ENCODE measurements at places on chromosomes 5 and 9. TPM values are rescaled to one million over a fixed set of nuclear protein-coding genes. Genes with fewer than 3 reads are reported as not detected.
A peak's percentile ranks its signal among the peaks of the same experiment; 100 is the strongest.

DNA sequence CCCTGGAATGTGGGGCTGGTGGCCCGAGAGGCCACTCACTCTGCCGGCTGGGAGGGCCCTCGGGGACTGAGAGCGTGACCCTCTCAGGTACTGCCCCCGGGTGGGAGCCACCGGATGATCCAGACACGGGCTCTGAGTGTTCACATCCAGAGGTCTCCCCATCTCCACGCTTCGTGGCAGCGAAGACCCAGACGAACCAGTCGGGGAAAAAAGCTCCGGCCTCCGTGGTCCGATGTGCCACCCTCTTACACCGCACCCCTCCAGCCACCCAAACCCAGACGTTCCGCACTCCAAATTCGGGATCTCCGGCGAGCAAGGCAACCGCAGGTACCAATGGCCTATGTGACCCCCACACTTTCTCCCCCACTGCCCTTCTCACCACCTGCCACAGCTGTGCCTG lies 49.5 kb downstream of the AMBP start:
- H3K27me3 ChIP-seq = no peaks in the 10 kb centered on the region
- DNase-seq = peak; percentile 5
- H3K4me1 ChIP-seq = no peaks in the 10 kb centered on the region
- no peak overlapping the region for H3K27ac ChIP-seq
- no peaks in the 10 kb centered on the region for H3K36me3 ChIP-seq

DNA sequence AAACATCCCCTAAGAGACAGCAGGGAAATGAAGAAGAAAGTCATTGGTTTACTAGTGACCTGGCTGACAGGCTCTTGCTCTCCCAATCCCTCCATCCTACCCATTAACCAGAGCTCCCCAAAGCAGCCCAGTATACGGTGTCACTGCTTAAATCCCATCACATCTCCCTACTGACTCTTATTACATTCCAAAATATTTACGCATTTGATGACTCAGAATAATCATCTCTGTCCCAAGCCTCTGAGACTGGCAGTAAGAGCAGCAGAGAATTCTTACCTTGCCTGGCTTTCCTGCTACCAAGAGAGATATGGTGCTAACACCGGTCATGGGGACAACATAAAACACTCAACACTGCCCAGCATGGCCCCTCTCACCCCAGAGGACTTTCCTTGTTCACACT lies 20.2 kb upstream of the WHRN start:
- H3K27me3 ChIP-seq = no peaks in the 10 kb centered on the region
- H3K4me1 ChIP-seq = no peaks in the 10 kb centered on the region
- H3K4me3 ChIP-seq = no peak overlapping the region
- DNase-seq = no peak

- no peak overlapping the region for H3K27ac ChIP-seq
- H3K27me3 ChIP-seq = no peaks in the 10 kb centered on the region
These were observed 50.9 kb downstream of the MEGF9 start for GRCh38 chr9:120663380-120663779.

- H3K27me3 ChIP-seq = no peaks in the 10 kb centered on the region
- DNase-seq = no peak
- no peak overlapping the region for H3K27ac ChIP-seq
- H3K4me1 ChIP-seq = no peaks in the 10 kb centered on the region
- no peaks in the 10 kb centered on the region for H3K36me3 ChIP-seq
These were observed 1034.4 kb downstream of the CDH9 start for GRCh38 chr5:26003966-26004365.

GRCh38 chr9:133873461-133873891 lies 118.6 kb downstream of the VAV2 start:
- no peaks in the 10 kb centered on the region for H3K27me3 ChIP-seq
- no peak overlapping the region for H3K27ac ChIP-seq
- H3K4me3 ChIP-seq = no peak overlapping the region

DNA sequence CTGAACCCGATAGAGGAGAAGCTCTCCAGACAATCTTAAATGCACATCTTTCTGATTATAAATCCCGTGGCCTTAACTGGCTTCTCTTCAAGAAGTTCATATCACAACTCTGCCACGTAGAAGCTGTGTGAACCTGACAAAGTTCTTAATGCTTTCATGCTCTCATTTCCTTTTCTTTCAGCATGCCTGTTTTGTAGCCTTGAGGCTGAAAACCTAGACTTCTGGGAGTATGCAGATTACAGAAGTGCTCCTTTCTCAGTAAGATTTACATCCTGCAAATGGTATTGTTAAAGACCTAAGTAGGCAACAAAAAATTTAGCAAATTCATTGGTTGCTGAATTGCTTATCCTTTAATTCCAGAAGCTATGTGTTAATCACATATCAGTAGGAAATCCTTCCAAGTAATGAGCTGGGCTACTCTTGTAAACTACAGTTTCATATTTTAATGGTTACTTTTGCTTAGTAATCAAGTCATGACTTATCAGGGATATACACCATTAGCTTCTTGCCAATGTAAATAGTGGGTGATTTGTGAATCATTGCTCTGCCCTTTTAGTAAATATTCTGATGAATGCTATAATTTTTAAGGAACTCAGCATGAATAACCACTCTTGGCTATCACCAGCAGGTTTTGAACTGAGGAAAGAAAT lies 334.7 kb downstream of the FBXL7 start:
- no peaks in the 10 kb centered on the region for H3K27me3 ChIP-seq
- no peak overlapping the region for H3K27ac ChIP-seq
- H3K4me3 ChIP-seq = no peak overlapping the region
- H3K4me1 ChIP-seq = no peaks in the 10 kb centered on the region

DNA sequence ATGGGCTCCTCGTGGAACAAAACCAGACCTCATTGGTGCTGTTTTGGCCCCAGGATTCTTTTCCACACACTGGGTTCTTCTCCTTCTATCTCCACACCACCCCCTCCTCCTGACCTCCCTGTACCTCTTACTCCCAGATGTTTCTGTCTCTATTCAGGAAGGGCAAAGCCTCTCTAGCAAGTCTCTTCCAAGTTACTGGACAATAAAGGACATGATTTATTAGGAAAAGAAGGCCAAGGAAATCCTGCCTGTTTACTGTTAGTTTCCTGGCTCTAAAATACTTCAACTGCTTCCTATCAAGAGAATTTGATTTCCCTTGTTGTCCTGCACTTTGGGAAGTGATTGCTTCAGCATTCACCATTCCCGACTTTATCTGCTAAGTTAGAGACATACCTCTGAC lies 262.0 kb downstream of the SAXO1 start:
- no peak overlapping the region for H3K27ac ChIP-seq
- H3K4me1 ChIP-seq = no peaks in the 10 kb centered on the region
- H3K27me3 ChIP-seq = no peaks in the 10 kb centered on the region
- no peak overlapping the region for H3K4me3 ChIP-seq

DNA sequence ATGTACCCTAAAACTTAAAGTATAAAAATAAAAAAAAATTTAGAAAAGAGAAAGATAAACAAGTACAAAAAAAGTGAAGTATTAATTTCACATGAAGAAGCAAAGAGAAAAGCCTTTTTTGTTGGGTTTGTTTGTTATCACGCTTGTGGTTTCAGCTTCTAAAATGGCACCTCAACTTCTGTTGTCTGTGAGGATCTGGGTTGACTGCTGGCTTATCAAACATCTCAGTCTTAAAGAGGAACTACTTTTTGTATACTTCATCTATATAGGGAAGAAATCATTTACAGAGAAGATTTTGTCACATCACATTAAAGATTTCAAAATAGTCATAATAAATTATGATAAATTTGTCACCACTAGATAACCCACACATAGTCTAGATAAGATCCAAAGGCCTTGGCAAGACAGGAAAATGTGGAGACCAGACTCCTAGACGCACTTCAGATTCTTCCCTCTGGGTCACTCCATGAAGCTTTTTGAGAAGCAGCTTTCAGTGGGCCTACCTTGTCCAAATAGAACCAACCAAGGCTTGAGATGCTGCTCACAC lies 8.8 kb upstream of the ADGRV1 start:
- H3K4me3 ChIP-seq = no peak overlapping the region
- no peak for DNase-seq
- no peak overlapping the region for H3K27ac ChIP-seq
- H3K27me3 ChIP-seq = no peaks in the 10 kb centered on the region

DNA sequence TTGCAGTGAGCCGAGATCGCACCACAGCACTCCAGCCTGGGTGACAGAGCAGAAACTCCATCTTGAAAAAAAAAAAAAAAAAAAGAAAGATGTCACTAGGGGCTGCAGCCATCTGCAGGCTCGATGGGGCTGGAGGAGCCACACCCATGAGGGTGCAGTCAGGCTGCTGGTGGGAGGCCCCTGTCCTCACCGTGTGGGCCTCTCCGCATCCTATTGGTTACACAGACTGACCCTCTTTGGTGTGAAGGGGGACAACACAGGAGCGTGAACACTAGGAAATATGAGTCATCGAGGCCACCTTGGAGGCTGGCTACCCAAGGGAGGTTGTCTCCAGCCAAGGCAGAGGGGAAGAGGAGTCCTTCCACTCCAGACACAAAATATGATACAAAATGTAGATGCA lies 14.0 kb upstream of the FAM193B start:
- DNase-seq = no peak
- H3K27ac ChIP-seq = no peak overlapping the region
- H3K36me3 ChIP-seq = no peaks in the 10 kb centered on the region
- H3K4me1 ChIP-seq = no peaks in the 10 kb centered on the region
- H3K27me3 ChIP-seq = no peaks in the 10 kb centered on the region
- H3K4me3 ChIP-seq = no peak overlapping the region

- no peaks in the 10 kb centered on the region for H3K4me1 ChIP-seq
- no peak overlapping the region for H3K27ac ChIP-seq
- DNase-seq = no peak
- H3K4me3 ChIP-seq = no peak overlapping the region
These were observed 180.9 kb downstream of the IRX2 start for GRCh38 chr5:2570586-2570985.

- DNase-seq = no peak
- H3K27ac ChIP-seq = no peak overlapping the region
- peaks cover 14% of the 10 kb centered on the region for H3K4me1 ChIP-seq
- H3K36me3 ChIP-seq = no peaks in the 10 kb centered on the region
- no peak overlapping the region for H3K4me3 ChIP-seq
These were observed 70.4 kb downstream of the ARHGAP26 start for GRCh38 chr5:142840575-142840974.

The GRIN1 gene
- total RNA-seq = not detected

The TRAF1 gene
- 4.4 TPM for total RNA-seq

The BAAT gene
- total RNA-seq = 1.0 TPM

The BRD3 gene
- 27.4 TPM for total RNA-seq

The FOXD4L5 gene
- total RNA-seq = not detected
